Globus pallidus (tissue), 1 donor: ENCODE measurements at places on chromosomes 7 and 10.

DNA sequence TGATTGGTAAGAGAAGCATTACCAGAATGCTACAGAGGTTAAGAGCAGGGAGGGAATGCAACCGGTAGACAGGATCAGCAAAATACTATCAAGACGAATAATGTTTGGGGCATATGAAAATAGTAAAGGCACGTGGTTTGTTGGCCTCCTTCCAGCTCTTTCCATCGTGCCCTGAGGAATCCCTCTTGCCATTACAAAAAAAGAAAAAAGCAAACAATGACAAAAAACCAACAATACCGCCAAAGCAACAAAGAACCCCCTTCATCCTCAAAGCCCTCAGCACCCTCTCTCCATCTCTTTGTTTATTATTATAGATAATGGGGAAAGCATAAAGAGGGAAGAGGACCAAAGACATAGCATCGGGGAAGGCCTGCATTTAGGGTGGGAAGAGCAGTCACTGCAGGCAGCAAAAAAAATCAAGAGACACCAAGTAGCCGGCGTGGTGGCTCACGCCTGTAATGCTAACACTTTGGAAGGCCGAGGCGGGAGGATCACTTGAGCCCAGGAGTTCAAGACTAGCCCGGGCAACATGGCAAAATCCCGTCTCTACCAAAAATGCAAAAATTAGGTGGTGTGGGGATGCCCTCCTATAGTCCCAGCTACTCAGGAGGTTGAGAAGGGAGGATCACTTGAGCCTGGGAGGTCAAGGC lies 78.0 kb downstream of the HIP1 start:
- peak; percentile 88 for DNase-seq

DNA sequence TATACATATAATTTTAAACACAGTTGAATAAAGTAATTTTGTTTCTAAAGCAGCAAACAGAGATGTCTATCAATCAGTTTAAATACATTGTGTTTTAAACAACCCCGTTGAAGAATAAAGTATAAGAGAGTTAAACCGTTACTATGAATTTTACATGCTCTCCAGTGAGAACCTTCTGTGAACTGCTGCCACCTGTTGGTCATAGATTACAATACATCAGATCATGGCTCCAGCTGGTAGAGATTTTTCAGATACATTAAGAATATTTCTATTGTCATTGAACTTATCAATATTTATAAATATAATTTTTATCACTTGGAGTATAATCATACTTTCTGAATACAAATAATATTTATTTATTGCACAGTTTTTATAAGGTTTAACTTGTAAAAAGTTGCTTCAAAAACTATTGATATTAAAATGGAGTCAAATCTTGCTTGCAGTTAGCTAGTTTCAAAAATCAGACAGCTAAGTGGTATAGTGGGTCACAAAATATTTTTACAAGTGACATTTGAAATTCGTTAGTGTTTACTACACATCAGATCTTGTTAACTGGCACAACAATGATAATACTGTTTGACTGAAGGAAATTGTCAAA lies 561.2 kb upstream of the PHF14 start:
- peak; percentile 47 for DNase-seq

DNA sequence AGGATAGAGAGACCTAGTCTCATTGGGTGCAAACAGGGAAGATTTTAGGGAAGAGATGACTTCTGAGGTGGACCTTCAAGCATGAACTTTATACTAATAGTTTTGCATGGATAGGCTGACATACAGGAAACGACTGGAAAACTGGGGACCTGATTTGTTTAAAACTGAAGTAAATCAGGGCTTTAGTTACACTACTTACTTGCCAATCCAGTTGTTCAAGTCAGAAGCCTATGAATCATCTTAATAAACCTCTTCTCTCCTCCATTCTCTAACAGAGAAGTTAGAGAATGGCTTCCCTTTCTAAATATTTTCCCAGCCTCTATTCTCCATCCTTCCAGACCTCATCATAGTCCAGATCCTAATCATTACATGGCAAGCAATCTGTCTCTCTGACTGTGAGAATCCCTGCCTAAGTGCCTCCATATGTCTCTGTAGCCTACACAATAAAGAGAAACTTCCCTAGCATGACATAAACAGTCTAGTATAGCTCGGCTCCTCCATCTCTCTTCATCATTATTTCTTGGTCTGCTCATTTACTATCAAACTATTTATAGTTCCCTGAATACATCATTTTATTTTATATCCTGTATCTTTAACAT lies 55.8 kb downstream of the PRKG1 start:
- DNase-seq = no peak

DNA sequence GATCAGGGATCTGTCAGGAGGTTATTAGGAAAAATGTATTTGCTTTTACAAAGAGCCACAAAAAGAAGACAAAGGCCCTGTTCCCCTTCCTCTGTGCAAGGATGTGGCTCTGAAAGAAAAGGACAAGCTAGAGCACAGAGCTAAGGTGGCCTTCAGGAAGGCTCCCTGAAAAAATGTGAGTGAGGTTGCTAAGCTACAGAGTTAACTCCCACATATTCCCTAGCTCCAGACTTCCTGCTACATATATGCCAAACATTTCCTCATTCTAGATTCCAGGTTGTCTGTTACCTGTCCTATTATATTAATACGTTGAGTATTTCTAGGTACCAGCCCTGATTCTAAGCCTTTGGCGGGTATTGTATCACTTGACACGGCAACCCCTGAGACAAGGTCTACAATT lies 369.0 kb downstream of the PARD3 start:
- DNase-seq = no peak

- no peak for DNase-seq
These were observed 18.4 kb upstream of the GIMAP8 start for GRCh38 chr7:150431839-150432658.

DNA sequence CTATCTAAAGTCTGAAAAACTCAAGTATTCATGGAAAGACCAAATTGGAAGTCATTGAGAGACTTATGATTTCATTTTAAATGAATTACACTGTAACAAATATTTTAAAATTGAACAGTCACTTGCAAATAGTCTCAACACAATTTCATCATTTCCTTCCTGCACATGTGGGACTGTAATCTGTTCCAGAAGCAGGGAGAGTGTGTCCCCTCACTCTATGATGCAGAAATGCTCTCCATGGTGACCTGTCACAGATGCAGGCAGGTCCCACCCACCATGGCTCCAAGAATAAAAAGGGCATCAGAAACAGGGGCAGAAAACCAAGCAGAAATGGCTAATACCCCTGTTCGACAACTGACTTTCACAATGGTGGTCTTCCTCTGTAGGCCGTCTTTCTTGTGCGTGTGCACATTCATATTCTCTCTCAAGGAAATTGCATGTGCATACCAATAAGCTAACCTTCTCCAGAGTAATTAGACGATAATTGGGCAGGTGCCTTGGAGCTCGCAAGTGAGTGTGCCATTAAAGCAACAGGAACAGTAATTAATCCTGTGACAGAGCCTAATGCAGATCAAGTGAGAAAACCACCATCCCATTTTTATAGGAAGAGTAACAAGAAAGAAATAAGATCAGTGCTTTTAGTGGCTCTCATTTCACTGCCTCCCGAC lies 170.9 kb downstream of the ZMYND11 start:
- no peak for DNase-seq

DNA sequence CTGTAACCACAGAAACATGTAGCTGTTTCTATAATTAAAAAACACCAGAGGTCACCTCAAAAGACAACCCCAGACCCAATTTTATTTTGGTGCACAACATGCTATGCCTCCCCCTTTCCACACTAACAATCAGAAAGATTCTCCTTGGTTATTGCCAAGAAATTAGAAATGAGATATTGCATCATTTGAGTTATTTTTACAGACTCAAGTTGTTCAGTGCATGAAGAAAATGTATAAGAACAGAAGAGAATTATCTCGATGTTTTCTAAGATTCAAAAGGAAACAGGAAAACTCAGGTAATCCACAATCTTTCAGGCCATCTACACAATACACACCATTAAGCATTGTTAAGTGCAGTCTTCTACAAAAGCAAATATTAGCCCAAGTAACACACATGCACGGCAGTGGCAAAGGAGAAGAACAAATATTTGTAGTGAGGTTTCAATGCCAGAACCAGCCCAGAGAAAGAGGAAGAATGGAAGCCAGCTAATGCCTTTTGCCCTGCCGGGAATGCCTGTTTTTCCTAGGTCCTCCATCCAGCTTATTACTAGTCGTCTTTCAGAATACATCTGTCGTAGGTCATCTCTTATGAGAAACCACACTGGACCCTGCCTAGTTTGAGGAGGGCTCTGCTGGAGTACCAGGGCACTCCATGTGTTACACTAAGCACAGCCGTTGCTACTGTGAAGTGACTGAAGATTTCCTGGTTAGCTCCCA lies 67.6 kb upstream of the C1GALT1 start:
- DNase-seq = no peak

DNA sequence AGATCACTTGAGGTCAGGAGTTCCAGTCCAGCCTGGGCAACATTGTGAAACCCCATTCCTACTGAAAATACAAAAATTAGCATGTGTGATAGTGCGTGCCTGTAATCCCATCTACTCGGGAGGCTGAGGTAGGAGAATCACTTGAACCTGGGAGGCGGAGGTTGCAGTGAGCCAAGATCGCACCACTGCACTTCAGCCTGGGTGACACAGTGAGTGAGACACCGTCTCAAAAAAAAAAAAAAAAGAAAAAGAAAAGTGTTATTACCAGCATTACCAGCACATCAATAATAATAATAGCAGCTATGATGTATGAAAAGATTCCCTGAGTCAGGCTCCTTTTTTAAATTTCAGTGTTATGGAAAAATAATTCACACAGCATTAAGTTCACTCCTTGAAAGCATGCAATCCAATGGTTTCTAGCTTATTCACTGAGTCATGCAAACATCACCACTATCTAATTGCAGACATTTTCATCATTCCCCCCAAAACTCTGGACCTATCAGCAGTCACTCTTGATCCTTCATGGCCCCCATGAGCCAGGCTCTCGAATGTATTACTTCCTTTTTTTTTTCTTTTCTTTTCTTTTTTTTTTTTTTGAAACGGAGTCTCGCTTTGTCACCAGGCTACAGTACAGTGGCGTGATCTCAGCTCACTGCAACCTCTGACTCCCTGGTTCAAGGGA lies 228.4 kb downstream of the FANK1 start:
- DNase-seq = no peak

- DNase-seq = no peak
These were observed 1.2 kb downstream of the CLDN3 start for GRCh38 chr7:73768641-73769480.

- no peak for DNase-seq
These were observed 6.1 kb upstream of the VCL start for GRCh38 chr10:73991884-73992245.

DNA sequence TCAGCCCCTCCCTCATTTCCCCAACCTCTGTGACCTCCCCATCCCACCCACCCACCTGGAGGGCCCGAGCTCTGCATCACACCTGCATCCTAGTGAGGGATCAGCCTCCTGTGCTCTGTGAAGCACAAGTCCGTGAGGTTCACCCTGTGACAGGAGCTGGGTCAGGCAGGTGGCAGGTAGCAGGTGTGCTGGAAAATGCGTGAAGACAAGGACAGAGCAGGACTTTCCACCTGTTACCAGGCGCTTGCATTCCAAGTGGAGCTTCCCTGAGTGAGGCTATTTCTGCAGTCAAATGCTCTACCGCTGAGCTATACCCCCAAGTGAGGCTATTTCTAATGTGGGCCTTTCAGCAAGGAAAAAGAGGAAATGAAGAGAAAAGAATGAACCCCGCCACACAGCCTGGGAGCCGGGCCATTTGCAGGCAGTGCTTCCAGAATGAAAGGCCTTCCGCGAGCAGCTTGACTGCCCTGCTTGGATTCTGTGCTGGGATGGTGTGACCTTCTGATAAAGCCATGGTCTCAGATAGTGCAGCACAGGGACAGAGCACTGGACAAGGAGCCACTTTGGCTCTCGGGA lies 13.3 kb upstream of the CPXM2 start:
- DNase-seq = no peak

DNA sequence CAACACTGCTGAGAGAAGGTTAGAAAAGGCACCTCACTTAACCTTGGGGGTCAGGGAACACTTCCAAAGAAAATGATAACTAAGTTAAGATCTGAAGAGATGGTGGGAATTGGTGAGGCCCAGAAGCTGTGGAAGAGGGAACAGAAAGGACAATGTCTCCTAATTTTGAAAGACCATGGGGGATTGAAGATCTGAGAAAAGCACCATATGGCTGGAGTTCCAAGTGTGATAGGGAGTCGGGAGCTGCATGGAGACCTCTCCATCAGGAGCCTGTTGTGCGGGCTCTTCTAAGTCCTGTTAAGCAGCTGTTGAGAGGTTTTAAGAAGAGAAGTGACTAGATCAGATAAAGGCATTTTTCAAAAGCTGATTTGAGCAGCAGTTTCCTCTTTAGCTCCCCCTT lies 254.3 kb downstream of the CDK14 start:
- DNase-seq = no peak

DNA sequence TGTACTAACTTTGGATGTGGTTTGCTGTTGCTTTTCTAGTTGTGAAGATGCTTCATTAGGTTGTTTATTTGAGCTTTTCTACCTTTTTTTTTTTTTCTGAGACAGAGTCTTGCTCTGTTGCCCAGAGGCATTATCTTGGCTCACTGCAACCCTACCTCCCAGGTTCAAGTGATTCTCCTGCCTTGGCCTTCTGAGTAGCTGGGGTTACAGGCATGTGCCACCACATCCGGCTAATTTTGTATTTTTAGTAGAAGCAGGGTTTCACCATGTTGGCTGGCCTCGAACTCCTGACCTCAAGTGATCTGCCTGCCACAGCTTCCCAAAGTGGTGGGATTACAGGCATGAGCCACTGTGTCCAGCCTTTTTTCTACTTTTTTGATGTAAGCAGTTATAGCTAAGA lies 93.7 kb downstream of the ADAM22 start:
- DNase-seq = no peak

GRCh38 chr7:43232366-43232765 lies 119.9 kb downstream of the HECW1 start:
- no peak for DNase-seq

DNA sequence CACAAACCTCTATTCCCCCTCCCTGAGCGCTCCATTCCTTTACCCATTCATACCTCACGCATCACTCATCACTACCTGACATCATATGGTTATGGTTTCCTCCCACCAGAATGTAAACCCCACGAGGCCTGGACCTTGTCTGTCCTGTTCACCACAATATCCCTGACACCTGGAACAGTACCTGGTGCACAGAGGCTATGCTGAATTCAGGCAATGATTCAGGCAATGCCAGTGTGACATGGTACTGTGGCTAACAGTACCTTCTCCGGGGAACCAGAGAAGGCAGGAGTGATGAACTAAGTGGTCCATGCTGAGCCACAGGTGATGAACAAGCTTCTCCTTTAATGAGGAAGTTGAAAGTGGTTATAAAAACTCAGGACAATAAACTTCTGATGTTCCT lies 202.5 kb upstream of the PLXNA4 start:
- DNase-seq = no peak

GRCh38 chr7:143131781-143132180 lies at the start of gene PIP:
TSS of gene PIP (plus strand) at chr7:143132077. CDS start at chr7:143132117, 40 bp downstream.
- DNase-seq = no peak
